ENCODE measurements at places on chromosomes 1 and 21. TPM values are rescaled to one million over a fixed set of nuclear protein-coding genes. Genes with fewer than 3 reads are reported as not detected.

- peaks cover 10% of the 10 kb centered on the region for H3K4me1 ChIP-seq
- H3K36me3 ChIP-seq = no peaks in the 10 kb centered on the region
- H3K4me3 ChIP-seq = no peak overlapping the region
- no peak for DNase-seq
- H3K27ac ChIP-seq = no peak overlapping the region
Measured at GRCh38 chr1:107949467-107950253, 15.3 kb downstream of the VAV3 start.

Gene CACHD1
- total RNA-seq = 1.4 TPM

Gene ST3GAL3
- total RNA-seq = 19.3 TPM

Gene FCRL5
- total RNA-seq = 4.8 TPM

Gene DDR2
- 73.1 TPM for total RNA-seq

Gene NT5C1A
- not detected for total RNA-seq

DNA sequence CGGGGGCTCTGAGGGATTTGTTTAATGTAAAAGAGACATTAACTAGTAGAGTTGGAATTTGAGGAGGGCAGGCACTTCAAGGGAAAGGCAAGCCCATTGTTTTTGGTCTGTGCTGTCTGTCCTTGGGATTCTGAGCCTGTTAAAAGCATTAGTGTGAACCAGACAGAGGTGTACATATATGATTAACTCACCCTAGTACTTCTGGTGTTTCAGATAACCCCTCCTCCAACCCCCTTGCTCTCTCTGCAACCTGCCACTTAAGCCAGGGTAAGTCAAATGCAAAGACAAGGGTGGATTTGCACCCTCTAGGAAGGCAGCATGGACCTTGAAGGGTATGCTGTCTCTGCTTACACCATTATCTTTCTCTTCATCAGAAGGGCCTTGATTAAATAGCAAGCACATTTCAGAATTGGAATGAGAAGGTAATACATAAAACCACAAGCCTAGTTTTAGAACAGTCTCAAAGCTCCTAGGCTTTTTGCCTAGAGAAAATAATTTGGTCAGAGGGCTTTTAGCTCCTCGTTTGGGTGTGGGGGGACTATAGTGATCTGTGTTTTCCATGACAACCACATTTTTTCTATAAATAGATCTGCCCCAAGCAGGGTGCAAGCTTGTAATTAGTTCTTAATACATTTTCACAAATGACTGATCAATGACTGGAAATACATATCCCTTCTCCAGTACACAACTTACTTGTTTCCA, 120.7 kb upstream of the SGIP1 start:
- H3K4me1 ChIP-seq = no peaks in the 10 kb centered on the region
- DNase-seq = peak; percentile 57
- H3K27me3 ChIP-seq = no peaks in the 10 kb centered on the region
- H3K36me3 ChIP-seq = no peaks in the 10 kb centered on the region
- H3K4me3 ChIP-seq = no peak overlapping the region

GRCh38 chr1:9910076-9910422, at the start of gene CTNNBIP1:
CTNNBIP1 (minus strand) TSS chr1:9910269; CDS start chr1:9872064, 38,205 bp downstream.
- peak within 1 kb of the TSS; percentile 94 for H3K27ac ChIP-seq
- H3K27me3 ChIP-seq = no peaks in the 10 kb centered on the region
- no peaks in the 10 kb centered on the region for H3K36me3 ChIP-seq
- no peak for DNase-seq
- peaks cover 53% of the 10 kb centered on the region for H3K4me1 ChIP-seq
- peak within 1 kb of the TSS; percentile 78 for H3K4me3 ChIP-seq

- DNase-seq = peak; percentile 81
- H3K27ac ChIP-seq = peak overlapping the region; percentile 95
- H3K27me3 ChIP-seq = no peaks in the 10 kb centered on the region
- peak overlapping the region; percentile 93 for H3K4me3 ChIP-seq
Measured at GRCh38 chr1:183633676-183634343, 1.8 kb downstream of the ARPC5 start.

Gene HIVEP3
- 1.8 TPM for total RNA-seq

GRCh38 chr1:222310836-222311235, 237.1 kb downstream of the HHIPL2 start:
- no peak overlapping the region for H3K27ac ChIP-seq
- no peak overlapping the region for H3K4me3 ChIP-seq
- H3K27me3 ChIP-seq = no peaks in the 10 kb centered on the region
- DNase-seq = peak; percentile 77
- H3K4me1 ChIP-seq = no peaks in the 10 kb centered on the region

DNA sequence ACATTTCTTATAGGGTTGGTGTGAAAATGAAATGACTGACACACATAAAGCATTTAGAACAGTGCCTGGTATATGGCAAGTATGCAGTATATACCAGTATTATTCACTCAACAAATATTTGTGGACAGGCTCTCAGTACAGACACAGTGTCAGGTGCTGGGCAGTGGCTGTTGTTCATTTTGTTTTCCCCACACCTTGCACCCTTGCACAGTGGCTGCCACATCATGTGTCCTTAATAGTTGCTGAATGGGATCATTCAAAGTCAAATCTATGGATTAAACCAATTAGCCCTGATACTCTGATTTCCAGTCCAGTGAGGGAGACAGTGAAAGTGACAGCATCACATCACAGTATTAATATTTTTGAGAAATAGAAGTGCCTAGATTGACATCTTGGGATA, 2.4 kb downstream of the SLAMF1 start:
- no peaks in the 10 kb centered on the region for H3K36me3 ChIP-seq
- peaks cover 12% of the 10 kb centered on the region for H3K4me1 ChIP-seq
- no peak for DNase-seq
- no peaks in the 10 kb centered on the region for H3K27me3 ChIP-seq
- no peak overlapping the region for H3K4me3 ChIP-seq
- peak overlapping the region; percentile 65 for H3K27ac ChIP-seq

DNA sequence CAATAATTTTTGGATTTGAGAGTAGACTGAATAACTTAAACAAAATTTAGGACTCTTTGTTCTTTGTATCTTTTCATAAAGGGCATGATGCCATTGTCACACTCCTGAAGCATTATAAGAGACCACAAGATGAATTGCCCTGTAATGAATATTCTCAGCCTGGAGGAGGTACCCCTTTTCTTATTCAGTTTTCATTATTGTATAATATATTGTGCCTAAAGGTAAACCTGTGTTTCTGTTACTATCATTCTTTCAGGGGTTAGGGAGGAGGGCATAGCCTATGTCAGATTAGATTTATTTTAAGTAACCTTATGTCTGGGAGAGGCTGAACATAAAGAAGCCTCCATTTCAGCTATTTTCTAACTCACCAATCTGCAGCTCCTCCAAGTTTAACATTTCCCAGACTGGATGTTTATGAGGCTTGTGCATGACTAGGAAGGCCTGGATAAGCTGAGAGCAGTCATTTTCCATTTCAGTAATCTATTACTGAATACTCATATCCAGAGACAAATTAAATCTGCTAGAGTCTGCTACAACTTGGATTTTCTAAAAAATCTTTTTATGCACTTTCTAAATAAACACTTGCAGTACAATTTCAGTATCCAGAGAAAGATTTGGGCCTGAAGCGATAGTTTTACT, 132.1 kb downstream of the TNNI3K start:
- H3K4me1 ChIP-seq = no peaks in the 10 kb centered on the region
- no peak overlapping the region for H3K27ac ChIP-seq
- H3K36me3 ChIP-seq = no peaks in the 10 kb centered on the region
- H3K4me3 ChIP-seq = no peak overlapping the region
- H3K27me3 ChIP-seq = no peaks in the 10 kb centered on the region

- no peak overlapping the region for H3K27ac ChIP-seq
- H3K4me1 ChIP-seq = no peaks in the 10 kb centered on the region
- no peak overlapping the region for H3K4me3 ChIP-seq
- no peak for DNase-seq
- H3K27me3 ChIP-seq = no peaks in the 10 kb centered on the region
Measured at GRCh38 chr1:197995408-197996258, 78.5 kb downstream of the LHX9 start.

DNA sequence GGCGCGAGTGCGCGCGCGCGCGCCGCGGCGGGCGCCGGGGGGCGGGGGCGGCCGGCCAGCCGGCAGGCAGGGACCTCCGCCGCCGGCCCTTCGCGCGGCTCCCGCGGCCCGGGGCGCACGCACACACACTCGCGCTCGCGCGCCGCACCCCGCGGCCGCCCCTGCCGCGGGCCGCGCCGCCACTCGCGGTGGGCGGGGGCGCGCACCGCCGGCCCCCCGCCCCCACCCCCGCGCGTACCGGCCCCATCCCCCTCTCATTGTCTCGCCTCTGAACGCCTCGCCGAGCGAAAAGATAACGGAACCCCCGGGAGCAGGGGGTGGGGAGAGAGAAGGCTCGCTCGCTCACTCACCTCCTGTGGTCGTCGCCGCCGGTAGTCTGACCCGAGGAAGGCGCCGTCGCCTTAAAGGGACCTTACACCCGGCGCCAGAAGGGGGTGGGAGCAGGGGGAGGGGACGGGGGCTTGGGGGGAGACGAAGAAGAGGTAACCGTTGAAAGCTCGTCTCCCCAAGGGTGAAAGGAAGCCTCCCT, 428 bp downstream of the POGZ start:
- peak overlapping the region; percentile 77 for H3K4me3 ChIP-seq
- H3K4me1 ChIP-seq = peaks cover 42% of the 10 kb centered on the region
- H3K27me3 ChIP-seq = no peaks in the 10 kb centered on the region
- DNase-seq = peak; percentile 63
- peak overlapping the region; percentile 99 for H3K27ac ChIP-seq
- no peaks in the 10 kb centered on the region for H3K36me3 ChIP-seq

DNA sequence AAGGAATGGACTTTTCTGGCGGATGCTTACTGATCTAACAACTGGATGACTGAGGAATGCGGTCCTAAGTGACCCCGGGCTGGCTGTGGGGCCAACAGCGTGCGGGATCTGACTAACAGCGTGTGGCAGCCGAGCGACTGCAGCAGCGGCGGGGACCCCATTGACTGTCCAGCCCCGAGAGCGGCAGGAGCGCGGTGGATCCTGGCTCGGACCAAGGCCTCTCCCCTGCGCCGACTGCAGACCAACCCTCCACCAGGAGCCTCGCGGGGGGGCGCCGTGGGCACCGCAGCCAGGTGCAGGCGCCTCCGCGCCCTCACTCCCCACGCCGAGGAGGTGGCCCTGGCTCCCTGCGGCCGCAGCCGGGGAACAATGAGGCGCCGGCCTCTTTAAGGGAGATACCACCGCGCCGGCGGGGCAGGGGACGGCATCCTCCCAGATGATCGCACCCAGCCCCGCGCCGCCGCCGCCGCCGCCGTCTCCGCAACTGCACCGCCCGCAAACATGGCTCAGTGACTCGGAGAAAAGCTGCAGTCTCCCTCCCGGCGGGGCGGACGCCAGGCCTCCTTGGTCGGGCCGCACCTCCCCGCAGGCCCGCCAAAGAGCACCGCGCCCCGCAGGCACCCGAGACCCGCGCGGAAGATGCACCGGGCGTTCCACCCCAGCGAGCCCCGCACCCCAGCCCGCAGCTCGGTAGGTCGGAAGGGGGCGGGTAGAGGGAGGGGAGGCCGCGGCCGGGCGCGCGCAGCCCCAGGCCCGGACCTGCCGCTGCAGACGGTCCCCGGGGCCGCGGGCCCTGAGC, 694 bp upstream of the PDIK1L start:
- H3K27ac ChIP-seq = peak overlapping the region; percentile 99
- peak overlapping the region; percentile 96 for H3K4me3 ChIP-seq
- peak; percentile 93 for DNase-seq
- H3K27me3 ChIP-seq = no peaks in the 10 kb centered on the region
- H3K36me3 ChIP-seq = peaks cover 12% of the 10 kb centered on the region
